ENCODE measurements at places on chromosomes 1 and 21.

DNA sequence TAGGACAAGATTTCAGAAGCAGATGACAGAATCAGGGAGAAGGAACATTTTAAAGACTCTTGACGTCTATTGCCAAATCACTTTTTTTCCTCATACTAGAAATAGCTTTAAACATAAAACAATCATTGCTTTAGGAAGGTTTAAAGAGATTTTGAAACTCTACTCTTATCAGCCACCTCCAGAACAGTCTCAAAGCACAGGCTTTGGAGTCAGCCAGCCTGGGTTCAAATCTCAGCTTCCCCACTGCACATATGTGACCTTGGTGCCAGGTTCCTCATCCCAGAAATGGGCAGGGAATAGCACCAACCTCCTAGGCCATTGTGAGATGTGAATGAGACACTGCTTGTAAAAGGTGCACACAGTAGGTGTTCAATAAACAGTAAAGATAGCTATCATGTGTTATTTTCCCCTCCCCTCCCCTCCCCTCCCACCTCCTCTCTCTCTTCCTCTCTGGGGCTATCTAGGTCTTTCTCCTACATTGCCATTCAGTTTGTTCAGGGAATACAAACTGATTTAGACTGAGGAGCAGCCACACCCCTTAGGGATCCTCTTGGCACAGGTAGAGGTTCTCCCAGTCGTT is 20.6 kb downstream of the SPOCD1 start:
- DNase-seq, result no peak

GRCh38 chr1:52182874-52183400 is 41.0 kb downstream of the ZFYVE9 start:
- DNase-seq, result no peak

DNA sequence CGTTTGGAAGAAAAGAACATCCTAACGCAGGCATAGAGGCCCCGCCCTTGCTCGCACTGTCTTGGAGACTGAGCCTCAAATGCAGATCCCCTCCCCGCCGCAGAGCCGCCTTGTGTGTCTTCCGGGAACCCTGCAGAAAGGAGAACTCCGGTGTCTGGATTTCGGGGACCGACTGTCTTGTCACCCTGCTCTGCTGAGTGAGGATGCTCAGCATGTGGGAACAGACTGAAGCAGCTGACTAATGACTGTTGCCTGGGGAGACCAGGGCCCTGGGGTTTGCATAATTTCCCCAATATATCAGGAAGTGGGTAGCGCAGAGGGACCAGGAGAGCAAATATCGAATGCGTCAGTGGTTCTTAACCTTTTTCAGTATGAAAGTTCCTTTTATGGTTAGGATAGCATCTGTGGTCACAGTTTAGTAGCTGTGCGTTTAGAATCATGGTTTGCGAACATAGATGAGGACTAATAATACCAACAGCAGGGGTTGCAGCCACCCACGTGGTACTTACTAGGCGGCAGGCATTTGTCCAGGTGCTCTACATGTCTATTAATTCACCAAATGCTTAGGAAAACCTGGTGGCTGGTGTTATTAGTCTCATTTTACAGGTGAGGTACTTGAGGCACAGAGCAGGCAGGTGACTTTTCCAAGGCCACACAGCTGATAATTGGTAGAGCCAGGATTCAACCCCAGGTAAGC is 14.3 kb downstream of the GPR137B start:
- no peak for DNase-seq

- peak; percentile 57 for DNase-seq
Observed at GRCh38 chr1:151494741-151495281, 16.4 kb upstream of the CGN start.

DNA sequence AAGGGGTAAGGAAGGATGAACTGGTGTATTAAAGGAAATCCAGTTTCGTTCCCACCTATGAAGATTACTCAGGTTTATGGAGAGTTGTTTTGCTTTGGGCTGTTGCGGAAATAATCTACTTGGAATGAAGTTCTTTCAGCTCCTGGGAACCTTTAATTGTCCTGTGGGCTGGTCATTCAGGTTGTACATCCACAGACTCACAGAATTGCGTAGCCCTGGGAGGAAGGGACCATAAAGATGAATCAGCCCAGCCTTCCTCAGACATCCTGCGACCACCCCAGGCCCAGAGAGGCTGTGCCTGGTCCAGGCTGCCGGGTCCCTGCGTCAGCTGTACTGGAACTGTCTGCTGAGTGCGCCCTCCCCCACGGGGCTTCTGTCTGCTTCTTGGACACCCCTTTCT is 72.7 kb downstream of the GALNT2 start:
- no peak for DNase-seq

DNA sequence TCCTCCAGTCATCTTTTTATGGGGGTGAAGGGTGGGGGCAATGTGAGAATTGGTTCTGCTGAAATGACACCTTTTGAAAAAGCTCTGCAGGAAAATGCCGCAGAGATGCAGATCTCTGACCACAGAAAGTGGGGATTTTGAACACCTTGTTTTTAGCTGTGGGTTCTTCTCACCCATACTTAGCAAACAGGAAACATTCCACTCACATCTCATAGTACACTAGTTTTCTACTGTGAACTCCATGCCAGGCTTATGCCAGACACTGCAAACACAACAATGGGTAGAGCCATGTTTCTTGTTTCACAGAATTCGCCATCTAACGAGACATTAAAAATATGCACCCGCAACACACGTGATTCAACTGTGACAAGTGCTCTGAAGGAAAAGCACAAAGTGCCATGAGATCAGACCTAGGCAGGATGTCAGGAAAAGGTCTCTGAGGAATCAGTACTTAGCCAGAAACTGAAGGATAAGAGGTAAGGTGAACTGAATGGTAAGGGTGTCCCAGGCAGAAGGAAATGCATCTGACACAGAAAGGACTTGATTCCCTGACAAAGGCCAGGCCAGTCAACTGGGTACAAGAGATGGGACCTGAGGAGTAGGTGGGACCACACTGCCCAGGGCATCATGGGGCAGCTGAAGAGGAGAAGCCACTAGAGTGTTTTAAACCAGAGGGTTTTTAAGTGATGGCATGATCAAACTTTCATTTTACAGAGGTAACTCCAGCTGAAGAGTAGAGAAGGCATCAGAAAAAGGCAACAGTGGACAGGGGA is 83.8 kb upstream of the JAK1 start:
- no peak for DNase-seq

DNA sequence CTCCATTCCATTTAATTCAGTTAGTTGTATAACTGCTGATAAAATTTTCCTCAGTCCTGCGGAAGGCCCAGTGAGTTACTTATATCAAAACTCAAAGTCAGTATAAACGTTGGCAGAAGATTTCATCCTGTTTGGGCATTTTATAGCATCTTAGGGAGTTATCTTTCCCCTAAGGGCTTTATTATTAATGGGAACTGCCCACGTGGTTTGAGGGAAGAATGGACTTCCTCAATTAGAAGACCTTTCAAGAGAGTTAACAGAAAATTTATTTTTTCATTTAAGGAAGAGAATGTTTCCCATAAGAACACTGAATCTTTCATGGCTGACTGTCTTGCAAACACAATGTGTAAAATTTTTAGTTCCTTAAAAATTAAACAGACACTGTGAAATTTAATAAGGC is 400.1 kb downstream of the NEGR1 start:
- no peak for DNase-seq

DNA sequence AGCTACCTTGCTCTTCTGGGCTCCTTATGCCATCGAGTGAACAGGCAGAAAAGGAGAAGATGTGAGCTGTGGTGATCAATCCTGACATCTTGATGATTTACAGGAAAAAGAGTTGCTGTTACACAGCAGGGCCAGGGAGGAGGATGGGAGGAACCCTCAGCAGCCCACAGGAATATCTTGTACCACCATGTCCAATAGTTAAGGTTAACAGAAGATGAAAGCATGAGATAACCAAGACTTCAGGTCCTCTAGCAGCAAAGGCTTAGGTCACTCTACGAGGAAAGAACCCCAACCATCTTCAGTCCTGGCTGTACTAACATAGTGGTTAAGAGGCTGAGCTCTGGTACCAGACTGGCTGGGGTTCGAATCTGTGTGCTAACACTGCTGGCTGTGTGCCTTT is 12.1 kb upstream of the SELENBP1 start:
- DNase-seq, result no peak

GRCh38 chr1:231799363-231799986 is 172.9 kb downstream of the DISC1 start:
- DNase-seq, result no peak

- DNase-seq, result no peak
Observed at GRCh38 chr21:33261635-33262034, 4.5 kb upstream of the IL10RB start.

- no peak for DNase-seq
Observed at GRCh38 chr1:208211921-208212843, 32.0 kb downstream of the PLXNA2 start.

Data from iPS-NIHi11 (cell line).